GM12864 (cell line): ENCODE measurements at places on chromosomes 11 and 22.
A peak's percentile ranks its signal among the peaks of the same experiment; 100 is the strongest.

DNA sequence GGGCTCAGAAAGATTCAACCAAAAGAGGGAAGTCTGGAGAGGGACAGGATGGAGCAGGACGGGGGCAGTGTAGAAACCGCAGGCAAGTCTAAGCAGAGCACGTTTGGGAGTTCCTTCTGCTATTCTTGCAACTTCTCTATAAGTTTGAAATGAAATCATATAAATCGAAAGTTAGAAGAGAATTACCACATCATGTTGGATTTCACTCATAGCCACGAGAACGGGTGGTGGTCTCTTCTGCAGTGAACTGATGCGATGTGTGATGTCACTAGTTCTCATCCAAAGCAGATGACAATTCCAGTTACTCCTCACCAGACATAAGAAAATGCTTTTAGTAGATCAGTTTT is 36.0 kb downstream of the KCNQ1 start:
- DNase-seq: no peak

- DNase-seq: no peak
These were observed 2.6 kb downstream of the TAGLN start for GRCh38 chr11:117201658-117202305.

DNA sequence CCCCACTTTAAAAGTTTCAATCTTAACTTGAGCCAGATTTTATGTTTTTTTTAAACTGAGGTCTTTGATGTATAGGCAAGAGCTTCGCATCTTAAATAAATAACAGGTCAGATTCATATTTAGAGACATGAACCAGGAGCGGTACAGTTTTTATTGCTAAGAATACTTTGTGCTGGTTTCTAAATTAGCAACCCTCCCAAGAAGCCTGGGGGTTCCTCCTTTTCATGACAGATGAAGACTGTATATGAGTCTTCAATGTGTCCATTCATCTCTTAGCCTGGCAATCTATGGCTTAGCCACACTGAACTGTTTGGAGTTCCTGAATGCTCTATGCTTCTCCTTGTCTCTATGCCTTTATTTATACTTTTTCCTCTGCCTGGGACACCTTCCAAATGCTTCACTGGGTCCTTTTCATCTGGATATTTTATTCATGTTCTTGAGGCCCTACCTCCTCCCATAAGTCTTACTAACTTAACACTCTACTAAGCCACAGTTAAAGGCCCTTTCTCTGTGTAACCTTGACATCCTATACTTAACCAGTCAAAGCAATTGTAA is 338.6 kb downstream of the INSC start:
- no peak for DNase-seq

DNA sequence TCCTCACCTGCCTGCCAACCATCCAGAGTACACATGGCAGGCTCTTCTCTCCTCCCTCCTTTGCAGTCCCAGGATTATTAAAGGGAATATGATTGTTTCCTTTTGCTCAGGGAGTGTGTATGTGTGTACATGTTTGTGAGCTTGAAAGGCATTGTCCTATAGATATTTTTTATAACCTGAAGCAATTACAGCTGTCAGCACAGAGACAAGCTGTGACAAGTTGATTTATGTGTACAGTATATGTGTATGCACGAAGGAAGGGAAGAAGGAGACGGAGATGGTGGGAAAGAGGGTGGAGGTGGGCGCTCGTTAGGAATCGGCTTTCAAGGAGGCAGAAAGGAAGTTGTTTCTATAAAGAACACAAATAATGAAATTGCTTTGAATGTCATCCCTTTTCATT is 537.0 kb downstream of the NTM start:
- DNase-seq: no peak

GRCh38 chr22:47205554-47205953 is 443.1 kb downstream of the TBC1D22A start:
- DNase-seq: no peak

DNA sequence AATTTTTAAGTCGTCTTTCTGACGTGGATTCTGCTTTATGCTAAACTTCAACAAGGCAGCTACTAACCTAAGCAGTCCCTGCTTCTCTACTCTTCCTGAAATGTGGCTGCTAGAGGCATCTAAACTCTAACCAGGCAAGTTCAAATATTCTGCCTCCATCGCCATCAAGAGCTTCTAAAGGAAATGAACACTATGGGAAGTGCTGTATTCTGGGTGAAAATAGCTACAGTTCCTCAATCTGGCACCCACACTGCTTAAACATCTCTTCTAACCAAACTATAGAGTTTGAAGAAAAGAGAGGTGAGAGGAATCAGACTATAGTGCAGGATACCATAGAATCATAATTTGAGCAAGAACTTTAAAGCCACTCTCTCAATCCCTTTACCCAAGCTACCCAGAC is 6.3 kb downstream of the NRIP3 start:
- no peak for DNase-seq

DNA sequence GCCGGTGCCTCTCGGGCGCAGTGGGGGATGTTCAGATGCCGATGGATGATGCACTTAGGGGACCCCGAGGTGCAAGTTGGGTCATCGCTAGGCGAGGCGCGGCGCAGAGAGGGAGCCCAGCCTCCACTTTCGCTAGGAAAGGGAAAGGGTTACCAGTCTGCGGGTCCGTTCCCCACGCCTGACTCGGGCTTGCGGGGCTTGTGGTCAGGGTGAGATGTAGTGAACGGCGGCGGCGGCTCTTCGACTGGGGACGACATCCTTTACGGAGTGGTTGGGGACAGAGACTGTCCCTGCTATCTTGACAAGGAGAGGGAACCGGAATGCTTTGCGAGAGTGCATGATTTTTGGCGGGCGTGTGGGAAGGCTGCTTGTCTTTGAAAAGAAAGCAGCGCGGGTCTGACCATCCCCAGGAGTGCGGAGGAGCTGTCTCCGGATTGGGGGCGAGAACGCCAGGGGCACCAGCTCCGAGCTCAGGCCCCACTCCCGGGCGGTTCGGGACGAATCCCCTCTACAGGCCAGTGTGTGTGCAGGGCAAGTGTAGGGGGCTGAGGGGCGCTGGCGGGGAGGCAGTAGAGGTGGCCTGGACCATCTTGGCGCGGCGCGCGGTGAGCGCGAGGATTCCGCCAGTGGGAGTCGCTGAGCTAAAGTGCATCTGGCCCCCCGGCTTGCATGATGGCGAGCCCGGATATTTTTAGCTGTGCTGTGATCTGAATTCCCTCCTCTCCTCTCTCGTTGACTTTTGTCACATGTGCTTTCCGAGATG is 1.1 kb downstream of the FAT3 start:
- DNase-seq: no peak

DNA sequence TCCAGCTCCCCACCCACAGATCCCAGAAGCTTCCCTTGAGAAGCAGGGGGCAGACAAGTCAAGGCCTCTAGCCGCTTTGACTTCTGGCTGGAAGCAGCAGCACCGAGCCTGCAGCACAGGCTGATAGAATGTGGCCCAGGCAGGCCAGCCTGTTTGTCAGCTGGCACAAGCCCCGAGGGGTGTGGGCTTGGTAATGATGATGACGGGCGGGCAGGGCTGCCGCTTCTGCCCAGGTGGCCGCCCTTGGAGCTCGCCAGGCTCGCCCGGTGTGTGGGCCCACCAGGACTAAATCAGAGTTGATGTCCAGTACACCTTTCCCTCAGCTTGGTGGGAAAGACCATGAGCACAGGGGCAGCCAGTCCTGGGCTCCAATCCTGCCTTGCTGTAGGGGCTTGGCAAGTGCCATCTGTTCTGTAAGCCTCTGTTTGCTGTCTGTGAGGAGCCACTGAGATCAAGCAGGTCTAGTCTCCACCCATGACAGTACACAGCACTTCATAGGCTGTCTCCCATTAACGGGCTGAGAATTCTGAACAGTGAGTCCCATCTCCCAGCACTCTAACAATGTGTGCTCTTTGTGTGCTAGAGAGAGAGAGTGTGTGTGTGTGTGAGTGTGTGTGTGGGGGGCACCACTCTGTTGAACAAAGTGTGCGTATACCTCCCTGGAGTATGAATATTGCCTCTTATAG is 26.8 kb downstream of the MICAL2 start:
- no peak for DNase-seq

- no peak for DNase-seq
These were observed 29.6 kb downstream of the SNX19 start for GRCh38 chr11:130886704-130887103.

- DNase-seq: no peak
These were observed 86.4 kb upstream of the PICALM start for GRCh38 chr11:86155200-86155844.

DNA sequence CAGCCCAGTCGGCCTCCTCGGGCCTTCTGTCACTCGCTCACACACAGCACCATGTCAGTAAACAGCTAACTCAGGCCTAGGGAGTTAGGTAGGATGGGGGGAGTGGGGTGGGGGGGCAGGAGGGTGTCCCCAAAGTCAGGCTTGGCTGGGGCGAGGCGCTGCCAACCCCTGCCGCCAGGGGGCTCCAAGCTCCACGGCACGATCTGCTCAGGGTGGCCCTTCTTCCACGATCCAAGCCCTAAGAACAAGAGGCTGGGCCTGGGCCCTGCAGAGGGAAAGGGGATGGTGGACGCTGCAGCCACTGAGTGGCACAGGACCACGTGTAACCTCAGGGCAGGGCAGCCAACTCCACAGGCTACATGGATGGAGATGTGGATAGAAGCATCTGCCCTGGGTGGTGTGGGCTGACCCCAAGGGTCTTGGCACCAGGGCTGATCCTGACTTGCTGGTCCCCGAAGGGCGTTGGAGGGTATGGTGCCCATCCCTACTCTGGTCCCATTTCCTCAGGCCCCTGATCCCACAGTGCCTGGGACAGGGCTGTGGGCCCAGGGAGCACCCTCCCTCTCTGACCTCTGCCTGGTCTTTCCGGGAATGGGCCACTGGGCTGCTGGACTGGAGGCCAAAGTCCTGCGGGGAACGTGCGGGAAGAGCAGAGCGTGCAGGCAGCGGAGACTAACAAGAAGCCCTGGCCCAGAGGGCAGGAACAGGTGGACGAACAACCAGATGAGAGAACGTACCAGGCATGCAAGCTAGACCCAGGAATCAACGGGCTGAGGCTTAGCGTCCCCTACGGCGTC is 29.1 kb upstream of the TXNRD2 start:
- DNase-seq: no peak

- no peak for DNase-seq
These were observed 17.3 kb downstream of the RPUSD4 start for GRCh38 chr11:126194121-126194543.

- no peak for DNase-seq
These were observed 24.7 kb downstream of the LUZP2 start for GRCh38 chr11:24521601-24522000.

DNA sequence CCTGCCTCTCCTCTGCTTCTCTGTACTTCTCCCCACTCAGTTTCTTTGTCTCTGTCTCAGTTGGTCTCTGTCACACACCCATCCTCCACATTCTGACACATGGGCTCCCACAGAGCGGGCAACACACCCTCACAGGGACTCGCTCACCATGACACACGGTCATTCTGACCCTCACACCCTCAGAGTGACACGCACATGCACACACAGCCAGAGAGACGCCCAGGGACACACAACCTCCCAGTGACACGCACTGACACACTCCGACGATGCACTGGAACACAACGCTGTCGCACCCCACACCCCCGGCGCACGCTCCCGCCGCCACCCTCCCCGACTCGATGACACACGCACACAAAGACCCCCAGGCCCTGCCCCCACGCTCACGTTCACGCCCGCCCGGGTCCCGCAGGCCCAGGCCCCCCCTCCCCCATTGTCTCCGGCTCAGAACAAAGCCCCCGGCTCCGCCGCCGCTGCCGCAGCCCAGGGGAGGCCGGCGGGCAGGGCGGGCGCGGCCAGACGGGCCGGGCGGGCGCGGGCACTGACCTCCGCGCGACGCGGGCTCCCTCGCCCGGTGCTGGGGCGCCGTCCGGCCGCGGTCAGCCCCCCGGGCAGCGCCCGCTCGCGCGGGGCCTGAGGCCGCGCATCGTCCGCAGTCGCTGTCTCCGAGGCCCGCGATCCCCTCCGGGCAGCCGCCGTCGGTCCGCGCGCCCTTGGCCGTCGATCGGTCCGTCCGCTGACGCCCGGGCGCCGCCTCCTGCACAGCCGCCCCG is 404 bp downstream of the DCHS1 start:
- DNase-seq: no peak

DNA sequence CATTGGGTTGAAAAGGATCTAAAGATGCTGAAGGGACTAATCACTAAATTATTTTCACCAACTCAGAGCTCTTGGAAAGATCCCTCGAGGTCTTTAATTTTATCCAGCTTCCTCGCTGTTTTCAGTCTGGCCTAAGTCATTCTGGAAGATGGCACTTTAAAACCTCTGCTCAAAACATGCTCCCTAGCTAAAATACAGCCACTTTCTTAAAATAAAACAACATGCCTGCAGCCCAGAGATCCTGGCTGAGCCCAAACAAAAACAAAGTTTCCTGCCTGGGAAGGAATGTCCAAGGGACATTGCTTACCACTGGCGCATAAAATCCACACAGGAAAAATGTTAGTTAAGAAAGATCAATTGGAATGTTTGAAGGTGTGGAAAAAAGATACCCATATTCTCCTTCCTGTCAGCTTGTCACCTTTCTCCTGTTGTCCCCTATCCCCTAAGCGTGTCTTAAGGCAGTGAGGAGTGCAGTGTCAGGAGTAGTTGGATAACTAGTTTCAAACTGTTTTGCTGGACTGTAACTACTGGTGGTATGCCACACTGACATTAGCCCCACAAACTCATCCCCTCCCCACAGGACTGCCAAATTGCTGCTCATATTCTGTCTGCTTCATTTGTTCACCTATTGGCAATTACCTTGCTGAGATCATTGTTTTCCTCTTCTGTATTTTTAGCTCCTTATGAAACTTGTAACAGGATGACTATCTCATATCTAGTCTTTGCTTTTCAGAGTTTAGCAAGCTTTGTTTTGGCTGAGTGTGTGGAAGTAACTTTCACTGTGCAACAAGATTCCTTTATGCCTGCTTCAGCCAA is 108.3 kb upstream of the SESN3 start:
- DNase-seq: peak; percentile 4

- no peak for DNase-seq
These were observed 88.1 kb downstream of the RTL6 start for GRCh38 chr22:44409974-44410316.

DNA sequence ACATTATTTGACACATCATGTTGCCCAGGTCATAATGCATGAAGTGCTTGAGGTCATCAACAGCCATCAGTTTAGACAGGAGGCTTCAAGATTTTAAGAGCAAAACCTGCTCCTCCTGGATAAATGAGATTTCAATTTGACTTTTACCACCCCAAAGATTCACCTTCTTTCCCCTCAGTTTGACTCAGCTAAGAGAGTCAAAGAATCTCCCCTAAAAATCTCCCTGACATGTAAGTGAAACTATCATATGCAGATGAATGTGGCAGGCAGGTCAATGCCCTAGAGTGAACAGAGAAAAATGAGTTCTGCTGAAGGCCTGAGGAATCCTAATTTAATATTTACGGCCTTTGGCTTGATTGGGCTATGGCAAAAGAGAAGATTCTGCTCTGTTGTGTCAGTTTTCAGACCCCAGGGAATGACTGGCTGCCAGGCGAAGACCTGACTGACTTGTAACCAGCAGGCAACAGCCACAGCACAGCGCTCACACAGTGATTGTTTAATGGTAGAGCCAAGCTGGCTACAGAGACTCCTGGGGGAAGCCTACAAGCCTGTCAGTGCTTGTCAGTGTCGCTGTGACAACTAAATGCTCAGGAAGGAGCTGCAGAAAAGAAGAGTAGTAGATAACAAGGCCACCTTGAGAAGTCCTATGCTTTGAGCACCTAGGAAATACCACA is 491.2 kb upstream of the LRRC4C start:
- DNase-seq: no peak
